ENCODE measurements at places on chromosomes 1 and 21. TPM values are rescaled to one million over a fixed set of nuclear protein-coding genes. Genes with fewer than 3 reads are reported as not detected.

DNA sequence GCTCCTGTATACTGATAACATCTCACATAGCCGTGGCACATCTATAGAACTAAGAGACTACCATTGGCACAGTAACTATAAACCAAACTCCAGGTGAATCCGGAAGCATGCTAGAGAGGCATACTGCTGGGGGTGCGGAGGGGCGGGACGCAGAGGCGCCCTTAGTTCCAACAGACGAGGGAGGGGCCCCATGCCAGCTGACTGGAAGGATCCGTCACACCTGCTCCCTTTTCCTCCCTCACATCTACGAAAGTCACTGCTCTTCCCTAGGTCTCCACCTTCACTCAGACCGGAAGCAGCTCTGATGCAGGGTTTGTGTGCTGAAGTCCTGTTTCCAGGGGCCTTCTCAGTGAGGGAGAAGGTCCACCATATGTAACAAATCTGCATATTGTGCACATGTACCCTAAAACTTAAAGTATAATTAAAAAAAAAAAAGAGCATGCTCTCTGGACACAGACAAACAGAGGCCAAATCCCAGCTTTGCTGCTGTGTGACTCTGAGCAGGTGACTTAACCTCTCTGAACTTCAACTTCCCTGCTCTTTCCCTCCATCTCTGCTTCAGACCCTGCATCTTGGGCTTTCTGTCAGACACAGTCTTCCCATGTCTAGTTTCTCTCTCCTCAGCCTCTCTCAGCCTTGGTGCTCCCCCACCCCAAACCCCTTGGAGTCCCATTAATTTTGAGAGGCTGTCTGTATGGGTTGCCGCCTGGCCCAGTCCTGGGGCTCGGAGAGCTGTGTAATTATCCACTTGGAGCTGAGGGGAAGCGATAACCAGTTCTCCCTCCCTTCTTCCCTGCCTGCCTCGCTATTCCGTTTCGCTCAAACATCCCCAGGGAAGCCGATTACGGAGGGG lies 7.8 kb upstream of the GJB5 start:
- DNase-seq, result no peak
- H3K4me3 ChIP-seq, result no peak overlapping the region
- H3K36me3 ChIP-seq, result no peaks in the 10 kb centered on the region
- no peak overlapping the region for H3K27ac ChIP-seq
- no peaks in the 10 kb centered on the region for H3K4me1 ChIP-seq
- H3K27me3 ChIP-seq, result no peaks in the 10 kb centered on the region

- H3K4me1 ChIP-seq, result peaks cover 11% of the 10 kb centered on the region
- no peak overlapping the region for H3K4me3 ChIP-seq
- H3K27me3 ChIP-seq, result no peaks in the 10 kb centered on the region
- H3K36me3 ChIP-seq, result no peaks in the 10 kb centered on the region
Observed at GRCh38 chr1:31032266-31032665, 33.3 kb downstream of the PUM1 start.

DNA sequence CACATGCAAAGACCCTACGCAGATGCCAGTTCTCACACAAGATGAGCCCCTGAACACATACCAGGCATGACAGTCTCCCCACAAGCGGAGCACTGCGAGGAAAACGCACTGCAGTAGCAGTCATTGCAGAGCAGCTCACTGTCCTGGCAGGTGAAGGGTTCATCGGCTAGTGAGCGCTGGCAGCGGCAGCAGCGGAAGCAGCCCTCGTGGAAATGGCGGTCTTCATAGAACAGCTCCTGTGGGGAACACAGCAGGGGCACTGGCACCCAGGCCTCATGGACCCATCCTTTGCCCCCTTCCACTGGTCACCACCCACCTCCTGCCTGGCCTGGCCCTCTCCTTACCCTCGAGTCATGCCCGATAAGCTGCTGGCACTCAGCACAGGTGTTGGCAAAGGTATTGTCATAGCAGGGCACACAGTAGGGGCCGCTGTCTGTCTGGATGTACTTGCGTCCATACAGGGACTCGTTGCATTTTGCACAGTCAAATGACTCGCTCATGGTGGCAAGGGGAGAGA lies 6.3 kb downstream of the FHL3 start:
- no peak for DNase-seq
- H3K4me3 ChIP-seq, result no peak overlapping the region

GRCh38 chr1:20978413-20978812 lies 191.3 kb upstream of the HP1BP3 start:
- no peak overlapping the region for H3K27ac ChIP-seq
- no peaks in the 10 kb centered on the region for H3K27me3 ChIP-seq
- no peak overlapping the region for H3K4me3 ChIP-seq
- peaks cover 9% of the 10 kb centered on the region for H3K4me1 ChIP-seq

Gene ANKRD35
- total RNA-seq, result 0.14 TPM

- DNase-seq, result no peak
- no peaks in the 10 kb centered on the region for H3K36me3 ChIP-seq
- H3K4me3 ChIP-seq, result no peak overlapping the region
- no peak overlapping the region for H3K27ac ChIP-seq
- H3K27me3 ChIP-seq, result no peaks in the 10 kb centered on the region
Observed at GRCh38 chr1:83697961-83698360, 301.0 kb downstream of the TTLL7 start.

DNA sequence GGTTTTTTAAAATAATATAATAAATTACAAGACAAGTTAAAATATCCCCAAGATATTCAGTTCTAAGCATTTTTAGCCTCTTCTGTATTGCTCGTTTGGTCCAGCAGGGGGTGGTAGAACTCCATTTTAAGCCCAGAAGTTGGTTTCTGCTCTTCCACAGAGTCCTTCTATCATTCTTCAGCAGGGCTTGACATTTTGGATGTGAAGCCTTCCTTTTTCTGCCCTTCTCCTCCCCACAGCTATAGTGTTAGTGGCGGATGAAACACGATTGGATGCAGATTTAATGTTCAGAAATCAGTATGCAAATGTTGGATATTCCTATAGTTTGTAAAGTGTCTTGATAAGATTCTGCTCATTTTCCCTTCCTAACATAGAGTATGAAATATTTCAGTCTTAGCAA lies 1.4 kb downstream of the NCAM2 start:
- DNase-seq, result peak; percentile 46
- H3K27ac ChIP-seq, result no peak overlapping the region
- no peak overlapping the region for H3K4me3 ChIP-seq
- peaks cover 6% of the 10 kb centered on the region for H3K27me3 ChIP-seq

GRCh38 chr1:229258031-229258756 lies 12.7 kb upstream of the RAB4A start:
- H3K4me1 ChIP-seq, result peaks cover 5% of the 10 kb centered on the region
- DNase-seq, result peak; percentile 71
- H3K27me3 ChIP-seq, result no peaks in the 10 kb centered on the region
- H3K36me3 ChIP-seq, result no peaks in the 10 kb centered on the region

GRCh38 chr1:29713857-29714256 lies 477.5 kb downstream of the PTPRU start:
- H3K36me3 ChIP-seq, result no peaks in the 10 kb centered on the region
- H3K4me3 ChIP-seq, result no peak overlapping the region

DNA sequence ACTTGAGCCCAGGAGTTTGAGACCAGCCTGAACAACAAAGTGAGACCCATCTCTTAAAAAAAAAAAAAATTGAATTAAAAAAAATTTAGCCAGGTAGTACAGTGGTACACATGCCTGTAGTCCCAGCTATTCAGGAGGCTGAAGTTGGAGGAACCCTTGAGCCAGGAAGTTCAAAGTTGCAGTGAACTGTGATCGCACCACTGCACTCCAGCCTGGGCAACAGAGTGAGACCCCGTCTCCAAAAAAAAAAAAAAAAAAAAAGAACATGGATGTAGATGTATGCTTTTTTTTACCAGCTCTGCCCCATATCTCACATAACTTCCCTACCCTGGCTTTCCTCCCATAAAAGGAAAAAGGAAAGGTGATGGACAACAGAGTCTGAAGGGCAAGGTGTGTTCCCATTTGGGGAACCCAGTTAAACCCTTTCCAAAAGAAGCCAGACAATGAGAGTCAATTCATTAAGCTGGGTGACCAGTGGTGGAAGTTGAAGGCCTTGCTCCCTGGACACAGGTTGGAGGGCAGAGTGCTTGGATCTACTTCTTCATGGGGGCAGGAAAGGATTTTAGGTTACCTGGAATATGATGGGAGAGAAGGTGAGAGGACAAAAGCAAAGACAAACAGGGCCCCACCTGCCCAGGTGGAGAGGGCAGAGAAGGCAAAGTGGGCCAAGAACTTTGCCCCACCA lies 2.9 kb downstream of the KRTCAP2 start:
- peaks cover 3% of the 10 kb centered on the region for H3K36me3 ChIP-seq
- peaks cover 28% of the 10 kb centered on the region for H3K4me1 ChIP-seq
- no peak overlapping the region for H3K27ac ChIP-seq

- no peaks in the 10 kb centered on the region for H3K4me1 ChIP-seq
- H3K36me3 ChIP-seq, result no peaks in the 10 kb centered on the region
- no peak for DNase-seq
- no peak overlapping the region for H3K27ac ChIP-seq
Observed at GRCh38 chr1:228226141-228226874, 18.5 kb downstream of the OBSCN start.

DNA sequence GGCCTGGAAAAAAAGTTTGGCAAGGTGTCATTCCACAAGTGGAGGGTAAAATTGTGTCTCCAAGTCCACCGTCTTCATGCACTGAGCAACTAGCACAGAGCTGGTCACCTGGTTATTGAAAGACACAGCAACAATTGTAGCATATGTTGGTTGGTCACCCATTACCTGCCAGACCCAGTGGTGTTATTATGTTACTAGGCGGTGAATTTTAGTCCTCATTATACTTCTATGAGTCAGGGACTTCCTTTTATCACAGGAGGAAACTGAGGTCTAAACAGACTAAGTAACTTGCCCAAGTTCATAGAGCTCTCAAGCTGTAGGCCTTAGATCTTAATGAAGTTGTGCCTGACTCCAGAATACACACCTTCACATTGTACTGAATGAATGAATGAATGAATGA lies 94.9 kb upstream of the VANGL1 start:
- no peak overlapping the region for H3K4me3 ChIP-seq
- H3K27ac ChIP-seq, result no peak overlapping the region
- peaks cover 2% of the 10 kb centered on the region for H3K27me3 ChIP-seq
- H3K36me3 ChIP-seq, result no peaks in the 10 kb centered on the region

DNA sequence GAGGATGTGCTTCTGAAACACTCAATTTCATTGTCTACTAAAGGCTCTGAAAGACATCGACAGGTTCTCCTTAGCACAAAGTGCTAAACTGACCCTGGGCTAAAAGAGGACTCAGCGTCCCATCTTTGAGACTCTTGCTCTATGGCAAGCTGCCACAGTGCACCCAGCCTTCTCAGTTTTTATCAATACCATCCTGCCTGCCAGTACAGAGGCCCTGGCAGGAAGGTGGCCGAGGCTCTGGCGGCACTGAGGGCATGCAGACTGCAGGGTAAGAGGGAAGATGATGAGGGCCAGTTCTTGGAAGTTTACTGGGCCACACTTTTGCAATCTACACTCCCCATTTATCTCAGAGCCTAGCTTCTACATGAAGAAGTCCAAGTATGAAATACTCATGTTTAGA lies 5.3 kb downstream of the OLFML2B start:
- no peak for DNase-seq
- peaks cover 6% of the 10 kb centered on the region for H3K27me3 ChIP-seq
- no peaks in the 10 kb centered on the region for H3K36me3 ChIP-seq
- H3K4me1 ChIP-seq, result peaks cover 4% of the 10 kb centered on the region

Gene NMNAT2
- 0.38 TPM for total RNA-seq

Data from endothelial cell of umbilical vein (primary cell).